ENCODE measurements at places on chromosomes 2 and 18. TPM values are rescaled to one million over a fixed set of nuclear protein-coding genes. Genes with fewer than 3 reads are reported as not detected.

The SKOR2 gene
- total RNA-seq, result not detected

The RAD51AP2 gene
- total RNA-seq, result 0.24 TPM

The FBXO11 gene
- 41.1 TPM for total RNA-seq

The DQX1 gene
- 2.8 TPM for total RNA-seq

The CNRIP1 gene
- total RNA-seq, result 0.96 TPM

The HIBCH gene
- total RNA-seq, result 6.4 TPM

The TWIST2 gene
- 8.5 TPM for total RNA-seq

The ZSWIM2 gene
- not detected for total RNA-seq

The TTC31 gene
- total RNA-seq, result 8.0 TPM
